ENCODE measurements at places on chromosomes 16 and 17.
A peak's percentile ranks its signal among the peaks of the same experiment; 100 is the strongest.

DNA sequence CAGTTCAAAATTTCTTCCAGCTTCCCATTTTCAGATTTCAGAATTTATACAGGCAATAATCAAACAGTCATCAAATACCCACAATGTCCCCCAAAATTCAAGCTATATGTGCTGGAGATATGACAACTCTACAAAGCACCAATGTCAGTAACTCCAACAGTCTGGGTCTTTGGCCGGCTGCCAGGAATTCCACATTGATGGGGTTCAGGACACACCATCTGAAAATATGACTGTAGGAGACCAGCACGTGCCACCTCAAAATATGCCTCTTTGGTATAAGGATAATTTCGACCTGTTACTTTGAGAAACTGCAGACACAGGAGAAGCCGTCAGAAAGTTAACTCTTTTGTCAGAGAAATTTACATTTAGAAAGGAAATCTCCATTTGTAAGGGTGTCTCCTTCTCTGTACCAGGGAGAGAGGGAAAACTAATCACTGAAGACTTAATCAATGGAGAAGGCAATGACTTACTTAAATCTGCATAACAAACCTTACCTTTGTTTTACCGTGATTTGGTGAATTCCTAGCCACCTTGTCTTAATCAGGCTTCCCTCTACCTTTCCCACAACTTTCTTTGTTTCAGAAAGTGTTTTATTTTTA, 594.3 kb upstream of the CDH5 start:
- no peak for DNase-seq

DNA sequence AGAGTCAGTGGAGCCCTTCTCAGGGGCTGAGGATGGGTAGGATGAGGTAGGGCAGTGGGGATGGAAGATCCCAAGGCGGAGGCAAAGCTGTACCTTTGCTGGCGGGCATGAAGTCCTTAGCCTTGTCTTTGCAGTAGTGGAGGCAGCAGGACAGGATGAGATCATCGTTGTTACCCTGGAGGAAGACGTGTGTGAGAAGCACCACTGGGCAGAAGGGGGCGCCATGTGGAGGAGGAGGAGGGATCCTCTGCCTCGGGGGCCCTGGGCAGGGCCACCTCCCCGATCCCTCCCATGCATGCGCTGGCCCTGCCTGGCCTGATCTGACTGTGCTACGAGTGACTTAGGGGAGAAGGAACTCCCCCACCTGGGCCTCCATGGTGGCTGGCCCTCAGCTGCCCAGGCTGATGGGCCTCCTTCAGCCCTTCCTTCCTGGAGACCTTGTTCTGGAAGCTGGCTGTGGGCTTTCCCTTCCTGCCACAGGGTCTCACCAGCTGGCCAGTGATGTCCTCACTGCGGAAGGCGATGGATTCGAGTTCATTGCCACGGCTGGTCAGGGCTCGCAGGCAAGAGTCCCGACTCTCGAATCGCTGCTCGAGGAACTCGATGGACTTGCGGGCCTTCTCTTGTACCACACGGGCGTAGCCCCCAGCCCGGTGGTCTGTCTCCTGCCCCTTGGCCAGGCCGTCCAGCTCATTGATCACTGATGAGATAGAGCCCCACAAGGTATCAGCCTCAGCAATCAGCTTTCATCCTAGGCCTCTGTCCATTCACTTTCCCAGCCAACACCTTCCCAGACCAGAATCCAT, 10.3 kb downstream of the HIC1 start:
- DNase-seq = peak; percentile 83

GRCh38 chr17:81832608-81833159, 407 bp downstream of the MCRIP1 start:
- peak; percentile 79 for DNase-seq

DNA sequence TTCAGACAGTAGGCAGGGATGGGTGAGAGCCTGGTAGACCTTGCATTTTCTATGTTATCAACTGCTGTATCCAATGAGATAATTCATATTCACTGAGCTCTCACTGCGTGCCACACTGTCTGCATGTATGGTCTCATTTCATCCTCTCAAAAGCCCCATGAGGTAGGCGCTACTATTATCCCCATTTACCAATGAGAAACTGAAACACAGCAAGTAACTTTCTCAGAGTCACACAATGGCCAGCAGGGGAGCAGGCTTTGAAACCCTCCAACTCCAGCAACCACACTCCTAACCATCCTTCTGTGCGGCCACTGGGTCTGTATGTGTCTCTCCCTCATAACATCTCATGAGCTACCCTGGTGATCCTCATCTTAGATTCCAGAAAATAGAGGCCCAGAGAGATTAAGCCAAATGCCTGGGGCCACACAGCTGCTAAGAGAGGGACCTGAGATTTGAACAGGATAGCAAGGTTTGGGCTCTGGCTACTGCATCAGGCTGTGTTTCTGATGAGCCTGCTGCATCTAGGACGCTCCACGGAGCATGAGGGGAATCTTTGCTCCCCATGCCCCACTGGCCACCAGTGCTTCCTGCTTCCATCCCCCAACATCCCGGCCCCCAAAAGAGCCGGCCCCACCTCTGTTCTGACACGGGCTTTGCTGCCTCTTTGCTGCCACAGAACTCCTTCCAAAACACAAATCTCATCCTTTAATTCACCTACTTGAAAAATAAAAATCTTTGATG, 3.2 kb downstream of the CCR7 start:
- peak; percentile 83 for DNase-seq

- DNase-seq = no peak
These were observed 1.2 kb downstream of the RABEP2 start for GRCh38 chr16:28923652-28924398.

GRCh38 chr17:77145612-77146245, 5.0 kb downstream of the SEC14L1 start:
- no peak for DNase-seq

GRCh38 chr16:81818568-81818896, 39.4 kb downstream of the PLCG2 start:
- DNase-seq = no peak

DNA sequence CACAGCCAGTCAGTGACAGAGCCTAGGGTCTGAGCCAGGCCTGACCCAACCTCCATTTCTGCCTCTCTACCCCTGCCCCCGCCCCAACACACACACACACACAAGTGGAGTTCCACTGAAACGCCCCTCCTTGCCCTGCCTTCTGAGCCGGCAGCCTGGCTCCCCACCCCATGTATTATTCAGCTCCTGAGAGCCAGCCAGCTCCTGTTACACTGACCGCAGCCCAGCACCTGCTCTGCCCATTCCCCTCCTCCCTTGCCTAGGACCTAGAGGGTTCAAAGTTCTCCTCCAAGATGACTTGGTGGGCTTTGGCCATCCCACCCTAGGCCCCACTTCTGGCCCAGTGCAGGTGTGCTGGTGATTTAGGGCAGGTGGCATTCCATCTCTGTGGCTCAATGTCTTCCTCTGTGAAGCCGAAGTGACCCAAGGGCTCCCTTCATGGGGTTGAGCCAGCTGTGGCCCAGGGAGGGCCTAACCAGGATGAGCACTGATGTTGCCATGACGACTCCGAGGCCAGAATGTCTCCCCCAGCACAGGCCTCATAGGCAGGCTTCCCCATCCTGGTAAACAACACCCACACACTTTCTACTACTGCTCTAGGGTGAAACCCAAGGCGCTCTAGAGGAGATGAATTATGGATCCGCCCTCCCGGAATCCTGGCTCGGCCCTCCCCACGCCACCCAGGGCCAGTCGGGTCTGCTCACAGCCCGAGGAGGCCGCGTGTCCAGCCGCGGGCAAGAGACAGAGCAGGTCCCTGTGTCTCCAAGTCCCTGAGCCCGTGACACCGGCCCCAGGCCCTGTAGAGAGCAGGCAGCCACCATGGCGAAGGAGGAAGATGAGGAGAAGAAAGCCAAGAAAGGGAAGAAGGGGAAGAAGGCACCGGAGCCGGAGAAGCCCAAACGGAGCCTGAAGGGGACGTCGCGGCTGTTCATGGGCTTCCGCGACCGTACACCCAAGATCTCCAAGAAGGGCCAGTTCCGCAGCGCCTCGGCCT, 9.7 kb downstream of the MYO15A start:
- no peak for DNase-seq

GRCh38 chr17:40952661-40953060, 14.1 kb downstream of the KRT39 start:
- no peak for DNase-seq

DNA sequence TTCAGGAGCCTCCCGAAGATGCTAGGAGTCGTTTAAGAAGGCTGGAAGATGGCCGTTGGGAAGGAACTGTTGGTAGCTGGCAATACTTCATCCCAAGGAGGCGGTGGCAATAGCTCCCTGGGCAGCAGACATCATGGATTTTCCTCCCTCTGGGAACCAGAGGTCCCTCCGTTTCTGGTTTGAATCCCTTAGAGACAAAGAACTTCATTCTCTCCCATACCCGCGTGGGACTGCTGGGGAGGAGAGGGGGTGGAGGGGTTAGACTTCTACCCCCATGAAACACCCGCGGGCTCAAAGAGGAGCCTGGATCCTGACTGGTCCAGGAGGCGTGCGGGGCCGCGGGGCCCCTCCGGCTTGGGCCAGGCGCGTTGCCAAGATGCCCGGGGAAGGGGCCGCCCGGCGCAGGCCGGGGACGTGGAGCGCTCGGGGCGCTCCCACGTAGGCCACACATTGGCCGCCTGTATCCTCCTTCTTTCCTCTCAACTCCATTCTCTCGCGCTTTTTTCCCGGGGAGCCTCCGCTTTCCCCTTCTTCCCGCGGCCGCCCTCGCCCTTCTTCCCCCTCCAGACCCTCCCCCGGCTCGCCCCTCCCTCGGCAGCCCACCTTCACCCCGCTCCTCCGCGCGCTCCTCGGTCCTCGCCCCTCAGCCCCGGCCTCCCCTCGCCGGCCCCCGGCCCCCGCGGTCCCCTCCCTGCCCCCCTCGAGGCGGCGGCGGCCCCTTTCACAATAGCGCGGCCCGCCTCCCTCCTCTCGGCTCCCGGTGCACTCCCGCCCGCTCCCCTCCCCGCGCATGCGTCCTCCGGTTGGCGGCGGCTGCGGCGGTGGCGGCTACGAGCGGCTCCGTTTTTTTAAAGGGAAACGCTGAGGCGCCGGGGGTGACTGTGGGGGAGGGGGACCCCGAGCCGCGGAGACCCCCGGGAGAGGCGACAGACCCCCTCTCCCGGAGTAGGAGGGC, at the start of gene MSL1:
TSS of gene MSL1 (plus strand) at position 791 of the 955 bp plus-strand sequence. CDS start 642 bp downstream, outside the sequence.
- DNase-seq = peak; percentile 90

GRCh38 chr17:40450175-40450574, 6.9 kb downstream of the IGFBP4 start:
- DNase-seq = peak; percentile 66

DNA sequence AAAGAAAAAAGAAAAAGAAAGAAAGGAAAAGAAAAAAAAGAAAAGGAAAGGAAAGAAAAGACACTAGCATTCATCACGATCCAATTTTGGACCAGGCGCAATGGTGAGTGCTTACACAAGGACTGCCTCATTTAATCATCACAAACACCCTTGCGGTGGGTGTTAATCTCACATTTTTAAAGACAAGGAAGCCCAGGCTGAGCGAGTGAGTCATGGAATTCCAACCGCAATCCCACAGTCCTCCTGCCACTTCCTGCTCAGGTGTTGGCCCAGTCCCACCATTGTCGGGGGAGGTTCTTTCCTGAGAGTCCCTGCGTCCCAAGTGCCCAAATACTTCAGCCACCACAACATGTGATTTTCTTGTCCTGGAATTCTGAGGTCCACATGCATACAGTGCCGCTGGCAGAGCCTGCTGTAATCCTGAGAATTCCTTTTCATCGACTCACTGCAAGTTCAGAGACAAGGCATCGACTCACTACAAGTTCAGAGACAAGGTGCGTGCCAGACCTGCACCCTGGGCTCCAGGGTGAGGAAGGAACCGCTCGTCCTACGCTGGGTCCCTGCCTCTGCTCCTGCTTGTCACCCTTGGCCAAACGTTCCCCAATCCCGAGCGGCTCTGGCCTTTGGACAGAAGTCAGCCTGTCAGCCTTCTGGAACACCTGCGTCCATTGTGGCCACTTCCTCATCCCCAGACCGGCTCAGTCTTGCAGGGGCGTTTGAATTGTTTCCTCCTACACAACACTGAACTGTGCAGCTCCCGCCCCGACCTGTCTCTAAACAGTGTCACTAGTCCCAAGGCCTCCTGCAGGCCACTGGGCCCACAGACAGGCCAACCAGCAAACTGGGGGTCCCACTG, 5.8 kb downstream of the ZG16B start:
- no peak for DNase-seq

- peak; percentile 39 for DNase-seq
These were observed 5.8 kb upstream of the ZNF23 start for GRCh38 chr16:71467810-71468209.

GRCh38 chr17:80931421-80932265, 60.0 kb upstream of the CHMP6 start:
- no peak for DNase-seq

- DNase-seq = no peak
These were observed 23.1 kb downstream of the RAB11FIP4 start for GRCh38 chr17:31414550-31414918.

- no peak for DNase-seq
These were observed 48.4 kb upstream of the RCVRN start for GRCh38 chr17:9953492-9953891.

DNA sequence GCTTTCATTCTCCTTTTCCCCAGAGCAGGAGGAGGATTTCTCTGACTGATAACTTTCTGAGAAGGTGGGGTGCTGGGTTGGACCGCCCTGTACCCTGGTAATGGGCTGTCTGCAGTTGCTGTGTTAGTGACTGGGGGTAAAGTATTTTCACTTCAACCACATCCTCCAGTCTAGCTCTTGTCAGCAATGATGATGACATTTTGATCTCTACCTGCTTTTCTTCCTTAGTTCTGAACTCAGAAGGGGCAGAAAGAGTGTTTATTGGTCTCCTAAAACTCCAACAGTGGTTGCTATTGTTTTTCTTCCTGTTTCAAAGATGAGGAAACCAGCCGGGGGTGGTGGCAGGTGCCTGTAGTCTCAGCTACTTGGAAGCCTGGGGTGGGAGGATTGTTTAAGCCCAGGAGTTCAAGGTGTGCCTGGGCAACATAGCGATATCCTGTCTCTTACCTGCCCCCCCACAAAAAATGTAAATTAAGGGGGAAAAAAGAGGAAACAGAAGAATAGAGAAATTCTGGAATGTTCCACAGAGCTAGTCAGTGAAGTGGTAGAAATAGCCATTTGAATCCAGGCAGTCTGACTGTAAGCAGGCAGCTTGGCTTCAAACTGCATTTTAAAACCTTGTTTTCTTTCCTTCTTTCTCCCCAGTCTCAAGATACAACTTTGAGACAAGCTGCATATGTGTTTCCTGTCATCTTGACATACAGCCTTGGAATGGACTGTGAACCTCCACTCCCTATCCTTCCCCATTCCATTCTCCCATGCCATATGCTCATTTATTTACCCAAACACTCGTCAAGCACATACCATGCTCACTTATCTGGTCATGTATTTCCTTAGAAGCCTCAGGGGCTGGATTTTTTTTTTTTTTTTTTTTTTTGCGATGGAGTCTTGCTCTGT, 3.3 kb upstream of the N4BP1 start:
- peak; percentile 68 for DNase-seq
